CD4-positive, alpha-beta T cell treated with Interleukin-4 for 4 hours (primary cell): ENCODE measurements at places on chromosomes 1 and 21.

GRCh38 chr1:62725255-62725654 lies 37.1 kb upstream of the DOCK7 start:
- no peak for DNase-seq

DNA sequence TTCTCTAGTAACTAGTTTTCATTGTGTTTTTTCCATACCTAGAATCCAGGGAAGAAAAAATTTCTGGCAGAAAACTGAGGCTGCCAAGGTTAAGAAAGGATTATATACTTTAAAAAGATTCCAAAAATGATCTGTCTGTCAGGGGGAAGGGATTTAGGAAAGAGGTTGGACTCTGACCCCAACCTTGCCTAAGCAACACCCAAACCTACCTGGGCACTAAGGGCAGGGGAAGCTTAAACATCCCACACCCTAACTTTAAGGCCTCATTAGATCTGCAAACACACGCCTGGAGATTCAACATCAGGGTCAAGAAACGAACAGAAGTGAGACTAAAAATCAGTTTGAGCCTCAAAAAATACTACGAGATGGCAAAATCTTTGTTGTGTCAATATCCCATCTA lies 19.4 kb downstream of the KDM5B start:
- DNase-seq, result no peak

DNA sequence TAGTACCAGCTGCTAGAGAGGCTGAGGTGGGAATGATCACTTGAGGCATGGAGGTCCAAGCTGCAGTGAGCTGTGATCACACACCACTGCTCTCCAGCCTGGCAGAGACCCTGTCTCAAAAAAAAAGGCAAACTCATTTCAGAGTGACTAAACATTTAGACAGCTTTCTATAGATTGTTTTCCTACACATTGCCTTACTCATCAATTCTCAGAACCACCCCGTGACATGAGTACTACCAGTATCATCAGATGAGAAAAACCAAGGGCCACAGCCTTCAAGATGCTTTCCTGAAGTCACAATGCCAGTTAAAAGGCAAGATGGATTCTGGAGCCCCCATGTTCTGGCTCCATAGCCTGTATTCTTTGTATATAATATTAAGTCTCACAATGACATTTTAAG lies 22.4 kb upstream of the SMPDL3B start:
- no peak for DNase-seq

DNA sequence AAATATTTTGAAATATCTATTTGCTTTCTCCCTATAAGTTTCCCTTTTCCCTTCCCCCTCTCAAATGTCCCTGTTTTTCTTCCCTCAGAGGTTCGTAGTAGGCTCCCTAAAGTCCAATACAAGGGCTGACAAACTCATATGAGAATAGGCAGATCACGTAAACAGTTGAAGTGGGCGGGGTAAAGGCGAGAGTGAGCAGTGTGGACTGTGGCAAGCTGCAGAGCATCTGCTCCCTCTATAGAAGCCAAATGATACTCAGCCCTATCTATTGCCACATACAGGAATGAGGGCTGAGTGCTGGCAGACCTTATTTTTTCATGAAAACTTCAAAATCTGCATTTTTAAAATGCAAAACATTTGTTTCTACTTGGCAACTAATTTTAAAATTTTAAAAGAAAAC lies 26.3 kb downstream of the PRDX6 start:
- no peak for DNase-seq

GRCh38 chr1:184669391-184669790 lies 85.3 kb downstream of the EDEM3 start:
- DNase-seq, result no peak

GRCh38 chr1:170594066-170594626 lies 62.2 kb downstream of the GORAB start:
- no peak for DNase-seq

DNA sequence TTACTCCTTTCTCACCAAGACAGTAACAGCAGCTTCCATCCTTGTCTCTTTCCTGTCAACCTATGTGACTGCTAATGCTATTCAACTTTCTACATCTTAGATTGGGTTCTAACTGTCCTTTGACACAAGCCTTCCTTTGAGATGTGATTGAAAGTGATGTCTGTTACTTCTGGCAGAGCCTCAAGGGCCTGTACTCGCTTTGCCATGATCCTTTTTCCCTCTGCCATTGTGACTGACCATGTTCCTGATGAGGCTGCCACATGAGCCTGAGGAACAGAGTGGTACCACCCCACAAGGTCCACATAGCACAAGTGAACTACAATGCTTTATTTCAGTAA lies 138.8 kb upstream of the RAB4A start:
- no peak for DNase-seq

DNA sequence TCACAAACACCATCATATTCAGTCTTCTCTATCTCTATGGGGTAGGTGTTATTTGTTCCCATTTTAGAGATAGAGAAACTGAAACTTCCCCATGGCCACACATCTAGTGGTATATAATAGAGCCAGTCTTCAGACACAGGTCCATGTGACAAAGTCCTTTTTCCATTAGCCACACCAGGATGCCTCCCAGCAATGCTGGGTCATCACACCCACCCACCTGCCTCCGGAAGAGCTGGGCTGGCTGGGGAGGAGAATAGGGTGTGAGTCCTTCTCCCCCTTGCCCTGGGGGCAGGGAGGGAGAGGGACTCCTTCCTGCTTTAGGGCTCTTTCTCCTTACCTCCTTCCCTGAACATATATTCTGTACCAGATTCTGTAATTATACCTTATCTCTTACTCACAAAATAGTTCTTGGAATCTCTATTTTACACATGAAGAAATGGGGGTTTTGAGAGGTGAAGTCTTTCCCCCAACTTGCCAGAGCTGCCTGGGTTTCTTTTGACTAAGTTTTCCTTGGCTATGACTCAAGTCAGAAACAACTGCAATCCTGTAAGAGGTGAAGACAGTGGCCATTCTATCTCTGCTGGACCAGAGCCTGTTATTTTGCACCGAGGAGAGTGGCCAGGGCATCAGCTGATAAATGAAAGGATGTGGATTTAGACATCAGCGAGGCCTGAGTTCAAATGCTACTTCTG lies 30.0 kb downstream of the SOX13 start:
- no peak for DNase-seq

- DNase-seq, result no peak
Observed at GRCh38 chr21:26851109-26851944, 6.1 kb upstream of the ADAMTS1 start.

DNA sequence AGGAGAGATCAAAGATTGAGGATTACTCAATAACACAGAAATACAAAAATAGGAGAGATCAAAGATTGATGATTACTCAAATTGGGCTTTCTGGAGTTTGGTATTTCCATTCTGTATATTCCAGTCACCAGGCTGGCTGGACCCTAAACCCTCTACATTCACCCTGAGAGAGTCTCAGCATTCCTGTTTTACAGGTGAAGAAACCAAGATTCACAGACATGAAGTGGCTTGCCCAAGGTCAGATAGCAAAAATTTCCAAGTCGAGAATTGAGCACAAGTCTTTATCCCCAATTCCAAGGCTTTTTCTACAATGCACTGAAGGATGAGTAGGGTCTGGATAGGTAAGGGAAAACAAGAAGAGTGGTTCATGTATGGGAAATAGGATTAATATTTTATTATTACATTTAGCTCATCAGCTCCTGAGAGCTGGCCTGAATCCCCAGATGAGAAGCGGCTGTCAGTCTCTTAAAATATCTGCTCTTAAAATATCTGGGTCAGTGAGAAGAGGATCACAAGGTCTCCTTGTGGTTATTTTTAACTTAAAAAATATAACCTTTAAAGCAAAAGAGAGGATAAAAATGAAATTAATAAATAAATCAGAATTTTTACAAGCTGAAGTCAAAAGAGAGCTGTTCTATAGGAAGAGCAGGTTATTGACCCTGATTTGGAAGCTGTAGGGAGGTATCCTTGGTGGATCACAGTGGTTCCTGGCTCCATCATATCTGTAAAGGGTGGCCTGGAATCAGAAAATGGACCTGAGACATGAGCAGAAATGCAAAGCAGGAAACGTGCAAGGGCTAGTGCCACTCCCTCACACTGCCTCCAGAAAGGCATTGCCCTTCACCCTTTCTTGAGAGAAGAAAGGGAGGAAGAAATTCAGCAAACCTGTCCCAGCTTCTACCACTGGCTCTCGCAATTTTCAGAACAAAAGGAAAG lies 29.1 kb upstream of the SEC16B start:
- no peak for DNase-seq

DNA sequence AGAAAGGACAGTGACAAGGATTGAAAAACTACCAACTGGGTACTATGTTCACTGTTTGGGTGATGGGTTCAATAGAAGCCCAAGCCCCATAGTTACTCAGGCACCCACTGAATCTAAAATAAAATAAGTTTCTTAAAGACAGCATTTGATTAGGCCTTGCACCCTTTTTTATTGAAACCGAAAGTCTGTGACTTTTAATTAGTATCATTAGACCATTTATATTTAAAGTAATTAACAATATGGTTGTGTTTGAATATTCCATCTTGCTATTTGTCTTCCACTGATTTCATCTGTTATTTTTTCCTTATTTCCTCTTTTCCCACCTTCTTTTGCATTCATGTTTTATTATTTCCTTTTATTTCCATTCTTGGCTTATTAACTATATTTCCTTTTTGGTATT lies 27.4 kb downstream of the KLHDC7A start:
- DNase-seq, result no peak

DNA sequence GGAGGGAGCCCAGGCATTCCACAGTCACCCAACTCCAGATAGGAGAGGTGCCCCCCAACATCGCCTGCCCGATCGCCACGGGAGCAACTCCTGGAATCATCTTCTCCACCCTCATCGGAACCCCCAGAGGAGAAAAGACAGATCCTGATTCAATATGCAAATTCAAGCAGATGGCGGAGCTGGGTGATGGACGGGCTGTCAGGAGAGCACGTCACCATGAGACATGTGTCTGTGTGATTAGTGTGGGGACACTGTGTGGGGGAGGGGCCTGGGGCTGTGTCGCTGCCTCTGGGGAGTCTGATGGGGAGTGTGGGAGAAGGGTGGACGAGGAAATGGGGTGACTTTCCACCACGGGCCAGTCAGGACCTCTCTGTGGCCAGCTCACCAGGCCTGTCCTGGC lies 90.2 kb upstream of the CSF3R start:
- DNase-seq, result no peak

GRCh38 chr21:46098303-46099141 lies 610 bp downstream of the COL6A2 start:
- no peak for DNase-seq

DNA sequence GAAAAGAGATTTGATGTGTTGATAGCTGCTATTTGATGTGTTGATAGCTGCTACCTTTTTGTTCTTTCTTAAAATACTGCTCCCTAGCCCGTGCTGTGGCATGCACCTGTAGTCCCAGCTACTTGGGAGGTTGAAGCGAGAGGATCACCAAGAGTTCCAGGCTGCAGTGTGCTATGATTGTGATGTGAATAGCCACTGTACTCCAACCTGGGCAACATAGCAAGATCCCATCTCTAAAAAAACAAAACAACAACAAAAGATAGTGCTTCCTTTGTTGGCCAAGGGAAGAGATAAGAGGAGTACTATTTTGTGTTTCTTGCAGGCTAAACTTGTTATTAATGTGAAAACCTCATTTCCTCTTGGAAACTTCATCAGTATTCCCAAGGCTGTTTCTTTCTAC lies 6.1 kb downstream of the GPSM2 start:
- no peak for DNase-seq

DNA sequence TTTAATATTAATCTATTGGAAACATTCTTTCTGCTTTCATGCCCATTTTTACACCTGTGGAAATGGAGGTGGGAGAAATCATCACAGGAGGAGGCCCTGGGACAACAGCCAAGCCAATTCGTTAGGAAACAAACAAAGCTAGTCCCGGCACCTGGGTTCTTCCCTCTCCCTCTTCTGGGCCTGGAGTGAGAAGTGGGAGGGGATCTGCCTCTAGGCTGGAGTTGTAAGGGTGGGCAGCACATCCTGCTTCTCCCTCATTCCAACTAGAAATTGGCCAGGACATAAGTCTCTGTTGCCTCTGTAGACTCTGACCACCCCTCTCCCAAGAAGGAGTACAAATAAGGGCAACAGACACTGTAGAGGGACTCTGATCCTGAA lies 20.2 kb upstream of the ERO1B start:
- no peak for DNase-seq

GRCh38 chr1:217363319-217363718 lies 267.6 kb downstream of the GPATCH2 start:
- no peak for DNase-seq

DNA sequence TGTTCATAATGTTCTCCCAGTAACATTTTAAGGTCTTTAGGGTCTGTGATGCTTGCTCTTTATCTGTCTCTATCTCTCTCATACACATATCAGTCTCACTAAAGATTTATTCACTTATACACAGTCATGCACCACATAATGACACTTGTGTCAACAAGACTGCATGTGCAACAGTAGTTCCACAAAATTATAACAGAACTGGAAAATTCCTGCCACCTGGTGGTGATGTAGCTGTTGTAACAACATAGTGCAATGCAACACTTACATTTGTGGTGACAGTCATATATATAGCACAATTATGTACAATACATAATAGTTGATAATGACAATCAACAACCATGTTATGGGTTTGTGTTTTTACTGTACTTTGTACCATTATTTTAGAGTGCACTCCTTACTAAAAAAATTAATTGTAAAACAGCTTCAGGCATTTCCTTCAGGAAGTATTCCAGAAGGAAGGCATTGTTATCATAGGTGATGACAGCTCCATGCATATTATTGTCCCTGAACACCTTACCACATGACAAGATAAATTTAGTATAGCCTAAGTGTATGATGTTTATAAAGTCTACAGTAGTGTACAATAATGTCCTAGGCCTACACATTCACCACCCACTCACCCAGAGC lies 8.1 kb downstream of the TDRD5 start:
- DNase-seq, result no peak

- no peak for DNase-seq
Observed at GRCh38 chr1:112849425-112850033, 106.5 kb downstream of the SLC16A1 start.

- peak; percentile 89 for DNase-seq
Observed at GRCh38 chr1:203682473-203683383, 56.1 kb downstream of the ATP2B4 start.

DNA sequence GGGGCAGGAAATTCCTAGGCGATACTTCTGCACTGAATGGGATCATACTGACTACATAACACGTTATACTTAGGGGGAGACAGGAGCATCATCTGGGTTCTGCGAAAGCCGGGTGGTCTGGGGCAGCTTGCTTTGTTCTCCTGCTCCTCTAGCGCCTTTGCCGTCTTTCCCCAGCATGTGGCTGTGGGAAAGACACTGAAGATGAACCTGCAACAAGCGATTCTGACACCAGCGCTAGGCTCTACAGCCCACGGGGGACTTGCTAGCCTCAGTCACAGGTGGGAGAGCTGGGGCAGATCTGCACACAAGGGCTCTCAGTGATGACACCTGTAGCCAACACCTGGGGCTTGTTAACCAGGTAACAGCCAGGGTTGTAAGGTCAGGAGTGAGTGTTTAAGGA lies 51.8 kb downstream of the CD46 start:
- DNase-seq, result no peak

DNA sequence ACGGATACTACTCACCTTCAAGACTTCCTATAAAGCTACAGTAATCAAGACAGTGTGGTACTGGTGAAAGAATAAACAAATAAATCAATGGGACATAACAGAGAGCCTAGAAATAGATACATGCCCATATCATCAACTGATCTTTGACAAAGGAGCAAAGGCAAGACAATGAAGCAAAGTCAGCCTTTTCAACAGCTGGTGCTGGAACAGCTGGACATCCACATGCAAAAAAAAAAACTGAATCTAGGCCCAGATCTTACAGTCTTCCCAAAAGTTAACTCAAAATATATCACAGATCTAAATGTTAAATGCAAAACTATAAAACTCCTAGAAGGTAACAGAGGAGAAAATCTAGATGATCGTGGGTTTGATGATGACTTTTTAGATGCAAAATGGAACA lies 170.3 kb downstream of the MIS18A start:
- DNase-seq, result no peak
